Left kidney (tissue), 8 donors: ENCODE measurements at places on chromosomes 5 and 9. TPM values are rescaled to one million over a fixed set of nuclear protein-coding genes. Genes with fewer than 3 reads are reported as not detected.

DNA sequence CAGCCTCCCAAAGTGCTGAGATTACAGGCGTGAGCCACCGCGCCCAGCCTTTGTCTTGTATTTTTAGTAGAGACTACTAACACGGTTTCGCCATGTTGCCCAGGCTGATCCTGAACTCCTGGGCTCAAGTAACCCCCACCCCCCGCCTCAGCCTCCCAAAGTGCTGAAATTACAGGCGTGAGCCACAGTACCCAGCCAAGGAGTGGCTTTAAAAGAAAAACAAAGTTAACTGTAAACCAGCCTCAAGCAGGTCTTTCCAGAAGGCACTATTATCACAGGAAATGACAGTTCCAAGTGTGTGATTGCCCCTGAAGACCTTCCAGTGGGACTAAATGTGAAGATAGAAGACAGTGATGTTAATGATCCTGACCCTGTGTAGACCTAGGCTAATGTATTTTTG, 31.1 kb downstream of the SIL1 start:
- no peak for DNase-seq

The FOXD1 gene
- 11.1 TPM for polyA plus RNA-seq

DNA sequence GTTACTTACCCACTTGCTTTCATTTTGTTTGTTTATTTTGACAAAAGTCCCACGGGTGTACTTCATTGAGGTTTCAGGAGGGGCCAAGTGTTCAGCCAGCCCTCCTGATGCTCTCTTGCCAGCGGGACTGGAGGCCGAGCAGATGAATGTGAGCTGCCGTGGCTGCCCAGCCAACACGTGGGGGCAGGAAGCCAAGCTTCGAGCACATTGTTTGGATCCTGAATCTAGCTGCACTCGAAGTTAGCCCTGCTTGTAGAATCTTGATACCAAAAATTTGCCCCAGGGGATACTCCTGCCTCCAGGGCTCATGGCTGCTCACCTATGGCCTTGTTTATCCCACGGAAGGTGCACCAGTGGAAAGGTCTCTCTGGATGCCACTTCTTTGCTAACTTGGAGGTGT, 49.3 kb downstream of the RASGEF1C start:
- no peak for DNase-seq

The DEPDC1B gene
- polyA plus RNA-seq = 35.0 TPM

The PCDHB10 gene
- polyA plus RNA-seq = 7.2 TPM

The DMAC1 gene
- polyA plus RNA-seq = 80.5 TPM
